SW 1271 (cell line): ENCODE measurements at places on chromosomes 1 and 21.
A peak's percentile ranks its signal among the peaks of the same experiment; 100 is the strongest.

- DNase-seq, result no peak
Observed at GRCh38 chr1:227429447-227430359, 111.4 kb upstream of the CDC42BPA start.

GRCh38 chr1:85158910-85159309 is 41.9 kb downstream of the SYDE2 start:
- DNase-seq, result no peak

- no peak for DNase-seq
Observed at GRCh38 chr1:118866330-118866729, 121.8 kb downstream of the TBX15 start.

- no peak for DNase-seq
Observed at GRCh38 chr1:171792656-171793369, 11.4 kb downstream of the METTL13 start.

GRCh38 chr1:70039485-70039884 is 165.9 kb downstream of the LRRC40 start:
- no peak for DNase-seq

GRCh38 chr1:209527993-209528717 is 55.4 kb upstream of the CAMK1G start:
- DNase-seq, result no peak

DNA sequence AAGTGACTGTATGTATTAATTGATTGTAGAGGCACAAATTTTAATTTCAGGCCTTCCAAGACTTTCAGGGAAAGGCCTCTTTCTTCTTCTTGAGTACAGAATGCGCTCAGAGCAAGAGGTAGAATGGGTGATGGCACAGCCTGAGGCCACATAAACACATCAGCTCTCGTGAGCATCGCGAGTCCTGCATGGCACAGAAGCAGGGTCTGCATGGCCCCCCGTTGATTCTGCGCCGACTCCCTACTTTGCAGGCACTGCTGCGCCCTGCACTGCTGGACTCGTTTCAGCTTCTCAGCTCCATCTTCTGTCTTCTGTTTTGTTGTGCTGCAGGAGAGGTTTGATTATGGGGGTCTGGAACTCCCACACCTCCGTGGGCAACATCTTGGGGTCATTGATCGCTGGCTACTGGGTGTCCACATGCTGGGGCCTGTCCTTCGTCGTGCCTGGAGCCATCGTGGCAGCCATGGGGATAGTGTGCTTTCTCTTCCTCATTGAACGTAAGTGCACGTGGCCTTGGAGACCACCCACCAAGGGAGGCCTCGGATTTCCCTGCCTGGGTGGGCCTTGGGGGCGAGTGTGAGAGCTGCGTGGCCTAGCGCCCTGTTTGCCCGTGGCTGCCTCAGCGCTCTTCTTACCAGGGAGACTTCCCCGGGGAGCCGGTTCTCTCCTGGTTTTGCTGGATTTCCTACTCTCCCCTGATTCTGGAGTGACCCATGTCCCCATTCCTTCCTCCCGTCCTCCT is 29.6 kb downstream of the SLC37A1 start:
- DNase-seq, result no peak

GRCh38 chr21:36785615-36786014 is 86.7 kb downstream of the SIM2 start:
- no peak for DNase-seq

DNA sequence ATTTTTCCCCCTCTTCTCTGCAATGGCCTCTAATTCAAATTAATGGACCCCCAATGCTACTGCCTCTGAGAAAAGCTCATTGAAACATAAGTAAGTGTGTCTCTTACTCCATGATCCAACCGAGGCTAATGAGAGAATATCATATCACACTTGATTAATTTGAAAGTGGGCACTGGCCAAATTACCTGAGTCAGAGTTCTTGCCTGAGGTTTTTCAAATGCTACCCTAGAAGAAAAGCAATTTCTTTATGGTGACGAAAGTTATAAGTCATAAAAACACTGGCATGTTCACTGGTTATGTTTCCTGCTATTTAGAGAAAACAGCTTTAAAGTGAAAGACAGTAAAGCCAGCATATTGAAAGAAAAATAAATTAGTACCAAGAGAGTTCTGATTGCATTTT is 368.8 kb upstream of the TMPRSS15 start:
- peak; percentile 26 for DNase-seq

DNA sequence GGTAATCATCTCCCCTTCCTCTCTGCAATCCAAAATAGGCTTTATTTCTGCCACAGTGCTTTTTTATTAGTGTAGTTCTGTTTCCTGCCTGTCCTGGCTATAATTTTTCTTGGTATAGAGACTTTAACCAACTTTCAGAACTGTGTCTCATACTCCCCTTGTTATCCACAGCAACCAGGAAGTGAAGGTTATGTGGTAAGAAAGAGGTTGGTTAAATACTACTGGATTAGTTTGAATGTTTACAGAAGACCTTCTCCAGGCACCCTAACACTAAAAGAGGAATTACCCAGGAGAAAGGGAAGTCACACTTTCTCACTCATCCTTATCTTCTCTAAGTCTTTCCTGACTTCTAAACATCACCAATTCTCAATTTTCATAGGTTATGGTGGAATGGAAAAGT is 17.8 kb upstream of the TNFSF4 start:
- DNase-seq, result no peak
